Stimulated activated CD4-positive, alpha-beta T cell treated with anti-CD3 and anti-CD28 coated beads, Interleukin-12 subunit alpha, Interleukin-12 subunit beta, amount 100 ng/mL, for 48 hours (primary cell): ENCODE measurements at places on chromosomes 6 and 20.

- no peak for DNase-seq
These were observed 22.1 kb downstream of the BLOC1S5 start for GRCh38 chr6:8041913-8042583.

GRCh38 chr6:4819706-4820283 is 43.6 kb downstream of the CDYL start:
- DNase-seq, result no peak

DNA sequence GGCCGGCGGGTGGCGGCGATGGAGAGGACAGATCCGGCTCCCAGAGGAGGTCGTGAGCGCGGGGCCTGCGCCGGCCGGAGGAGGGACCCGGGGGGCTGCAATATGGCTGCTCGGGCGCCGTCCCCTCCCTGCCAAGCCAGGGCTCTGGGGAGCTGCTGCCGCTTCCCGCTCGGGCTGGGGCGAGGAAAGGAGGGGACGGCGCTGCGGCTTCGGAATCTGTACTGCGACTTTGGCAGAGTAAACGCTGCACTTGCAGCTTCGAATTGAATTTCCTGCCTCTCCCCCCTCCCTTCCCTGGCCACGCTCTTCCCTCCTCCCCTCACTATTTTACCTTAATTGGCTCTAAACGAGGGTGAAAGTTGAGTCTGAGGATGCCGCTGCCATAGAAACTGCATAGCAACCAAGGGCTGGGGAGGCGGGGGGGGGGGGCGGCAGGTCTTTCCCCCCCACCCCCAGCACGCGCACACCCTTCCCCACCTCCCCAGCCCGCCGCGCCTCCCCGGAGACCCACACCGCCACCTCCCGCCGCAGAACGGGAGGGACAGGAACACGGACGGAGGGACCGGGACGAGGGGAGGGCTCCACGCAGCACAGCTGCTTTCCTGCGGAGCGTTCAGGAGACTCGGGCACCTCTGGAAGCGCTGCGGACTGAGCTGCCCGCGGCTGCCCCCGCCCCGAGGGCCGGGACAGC is 93.9 kb downstream of the RNASET2 start:
- DNase-seq, result peak; percentile 18

- no peak for DNase-seq
These were observed 812 bp downstream of the SLC9A8 start for GRCh38 chr20:49813305-49813974.

DNA sequence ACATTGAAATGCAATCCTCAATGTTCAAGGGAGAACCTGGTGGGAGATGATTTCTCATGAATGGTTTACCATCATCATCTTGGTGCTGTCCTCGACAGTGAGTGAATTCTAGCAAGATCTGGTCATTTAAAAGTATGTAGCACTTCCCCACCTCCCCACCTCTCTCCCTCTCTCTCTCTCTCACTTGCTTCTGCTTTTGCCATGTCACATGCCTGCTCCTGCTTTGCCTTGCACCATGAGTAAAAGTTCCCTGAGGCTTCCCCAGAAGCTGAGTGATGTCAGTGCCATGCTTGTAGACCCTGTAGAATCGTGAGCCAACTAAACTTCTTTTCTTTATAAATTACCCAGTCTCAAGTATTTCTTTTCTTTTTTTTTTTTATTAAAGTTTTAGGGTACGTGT is 60.5 kb downstream of the DST start:
- no peak for DNase-seq

- DNase-seq, result no peak
These were observed 304.1 kb downstream of the LAMA2 start for GRCh38 chr6:129186988-129187387.

GRCh38 chr20:19661717-19662636 is 96.1 kb upstream of the RIN2 start:
- peak; percentile 54 for DNase-seq

GRCh38 chr6:41200296-41200900 is 551 bp downstream of the TREML2 start:
- peak; percentile 26 for DNase-seq
